ENCODE measurements at places on chromosomes 3 and 15. TPM values are rescaled to one million over a fixed set of nuclear protein-coding genes. Genes with fewer than 3 reads are reported as not detected.

GRCh38 chr3:101091489-101091888 lies 98.3 kb upstream of the ABI3BP start:
- DNase-seq, result no peak

- DNase-seq, result peak; percentile 90
These were observed 40.9 kb downstream of the IRAK2 start for GRCh38 chr3:10205451-10206165.

DNA sequence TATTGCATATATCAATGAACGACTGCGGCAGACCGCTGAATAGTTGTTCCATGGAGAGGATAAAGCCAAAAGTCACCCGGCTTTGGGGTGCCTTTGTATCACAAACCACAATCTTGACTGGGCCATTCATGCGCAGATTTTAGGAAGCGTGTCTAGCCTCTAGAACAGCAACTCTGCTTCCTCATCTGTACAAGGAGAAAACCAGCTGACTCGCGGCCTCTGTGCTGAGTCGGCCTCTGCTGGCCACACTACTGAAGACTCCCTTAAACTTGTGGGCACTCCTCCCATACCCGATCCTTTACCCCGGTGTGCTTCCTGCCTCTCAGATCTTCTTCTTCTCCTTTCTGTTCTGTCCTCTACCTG lies 872 bp downstream of the DLEC1 start:
- DNase-seq, result peak; percentile 35

DNA sequence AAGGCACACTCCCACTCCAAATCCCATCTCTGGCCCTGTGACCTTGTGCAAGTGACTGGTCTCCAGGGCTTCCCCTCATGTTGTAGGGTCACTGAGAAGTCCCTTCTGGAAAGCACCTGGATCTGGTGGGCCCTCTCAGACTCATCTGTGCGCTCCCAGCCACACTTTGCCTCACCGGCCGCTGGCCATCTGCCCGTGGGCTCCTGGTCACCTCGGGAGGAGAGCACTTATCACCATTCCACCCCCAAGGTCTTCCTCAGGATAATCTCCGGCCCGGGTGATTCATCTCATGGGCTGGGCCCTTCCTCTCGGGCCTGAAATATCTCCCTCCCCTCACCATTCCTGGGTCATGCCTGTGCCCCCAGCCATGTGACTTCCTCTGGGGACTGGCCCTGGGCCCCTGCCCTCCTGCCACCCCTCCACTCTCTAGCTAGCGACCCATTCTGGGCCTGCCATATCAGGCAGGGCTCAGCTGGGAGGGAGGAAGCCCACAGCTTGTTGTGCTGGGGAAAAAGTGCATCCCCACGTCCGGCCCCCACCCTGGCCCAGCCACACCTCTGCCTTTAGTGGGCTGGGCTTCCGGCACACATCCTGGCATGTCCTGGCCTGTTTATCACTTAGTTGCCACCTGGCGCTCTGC lies 10.6 kb upstream of the WNT7A start:
- no peak for DNase-seq

- DNase-seq, result no peak
These were observed 16.3 kb downstream of the CX3CR1 start for GRCh38 chr3:39263576-39263975.

DNA sequence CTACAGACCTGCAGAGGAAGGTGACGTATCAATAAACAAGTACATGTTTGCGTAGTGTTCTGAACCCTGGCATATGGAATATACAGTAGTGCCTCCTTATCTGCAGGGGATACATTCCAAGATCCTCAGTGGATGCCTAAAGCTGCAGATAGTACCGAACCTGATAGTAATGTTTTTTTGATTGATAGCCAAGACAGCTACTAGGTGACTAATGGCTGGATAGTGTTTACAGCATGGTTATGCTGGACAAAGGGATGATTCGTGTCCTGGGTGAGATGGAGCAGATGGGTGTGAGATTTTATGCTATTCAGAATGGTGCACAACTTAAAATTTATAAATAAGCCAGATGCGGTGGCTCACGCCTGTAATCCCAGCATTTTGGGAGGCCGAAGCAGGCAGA lies 55.8 kb upstream of the IGF2BP2 start:
- DNase-seq, result no peak

- no peak for DNase-seq
These were observed at the start of gene HGD for GRCh38 chr3:120682095-120682681. Gene HGD, minus strand, starts transcription at chr3:120682239. Its CDS starts 128 bp downstream, at chr3:120682111.

- no peak for DNase-seq
These were observed 28.3 kb upstream of the ADCY5 start for GRCh38 chr3:123476967-123477750.

DNA sequence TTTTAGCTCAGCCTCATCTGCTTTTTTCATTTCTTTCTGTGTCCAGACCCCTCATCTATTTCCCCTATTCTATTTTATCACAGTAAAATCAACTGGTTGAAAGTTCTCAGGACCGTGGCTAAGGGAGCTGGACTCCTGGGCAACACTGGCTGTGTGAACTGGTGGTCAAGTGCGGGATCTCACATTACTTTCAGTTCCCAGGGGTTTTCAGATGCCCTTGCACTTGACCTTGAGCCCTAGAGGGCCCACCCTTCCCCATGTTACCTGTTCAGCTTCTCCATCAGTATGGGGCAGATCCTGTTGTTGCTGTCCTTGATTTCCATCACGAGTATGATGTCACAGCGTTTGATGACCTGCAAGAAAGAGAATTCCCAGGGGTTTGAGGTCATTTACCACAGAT lies 2.8 kb downstream of the DNASE1L3 start:
- DNase-seq, result no peak

- no peak for DNase-seq
These were observed 2.5 kb upstream of the DAZL start for GRCh38 chr3:16607718-16608117.

DNA sequence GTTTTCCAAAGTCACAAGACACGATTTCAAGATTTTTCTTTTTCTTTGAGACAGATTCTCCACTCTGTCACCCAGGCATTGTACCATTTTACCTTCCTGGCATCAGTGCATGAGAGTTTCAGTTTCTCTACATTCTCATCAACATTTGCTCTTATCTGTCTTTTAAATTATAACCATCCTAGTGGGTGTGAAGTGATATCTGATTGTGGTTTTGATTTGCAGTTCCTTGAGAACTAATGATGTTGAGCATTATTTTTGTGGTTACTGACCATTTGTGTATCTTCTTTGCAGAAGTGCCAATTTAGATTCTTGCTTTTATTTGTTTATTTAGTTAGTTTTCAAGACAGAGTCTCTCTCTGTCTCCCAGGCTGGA lies 41.2 kb downstream of the ADIPOQ start:
- no peak for DNase-seq

DNA sequence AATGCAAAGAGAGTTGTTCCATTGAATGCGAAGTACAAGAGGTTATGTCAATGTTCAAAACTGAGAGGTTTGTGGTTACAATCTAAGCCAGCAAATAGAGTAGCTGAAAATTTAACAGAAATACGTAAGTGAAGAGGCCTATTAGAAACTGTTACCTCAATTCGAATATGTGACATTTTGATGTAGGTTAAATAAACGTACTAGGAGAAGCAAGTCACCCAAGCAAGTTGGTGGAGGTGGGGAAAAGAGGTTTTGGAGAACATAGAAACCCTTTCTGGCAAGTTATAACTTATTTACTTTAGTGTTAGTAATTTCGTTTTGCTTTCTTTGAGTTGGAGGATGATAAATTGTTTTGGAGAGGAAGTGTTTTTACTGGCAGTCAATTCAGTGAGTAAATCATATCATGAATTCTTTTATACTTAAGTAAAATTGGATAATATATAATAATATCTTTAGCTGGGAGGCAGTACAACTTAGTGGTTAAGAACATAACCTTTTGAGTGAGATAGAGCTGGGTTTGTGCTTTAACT lies 91.2 kb upstream of the NAALADL2 start:
- no peak for DNase-seq

GRCh38 chr15:29888646-29889045 lies 66.4 kb upstream of the TJP1 start:
- DNase-seq, result no peak

GRCh38 chr15:57028176-57028575 lies 109.7 kb downstream of the TCF12 start:
- DNase-seq, result no peak

GRCh38 chr3:156814295-156814694 lies 11.9 kb upstream of the LEKR1 start:
- no peak for DNase-seq

DNA sequence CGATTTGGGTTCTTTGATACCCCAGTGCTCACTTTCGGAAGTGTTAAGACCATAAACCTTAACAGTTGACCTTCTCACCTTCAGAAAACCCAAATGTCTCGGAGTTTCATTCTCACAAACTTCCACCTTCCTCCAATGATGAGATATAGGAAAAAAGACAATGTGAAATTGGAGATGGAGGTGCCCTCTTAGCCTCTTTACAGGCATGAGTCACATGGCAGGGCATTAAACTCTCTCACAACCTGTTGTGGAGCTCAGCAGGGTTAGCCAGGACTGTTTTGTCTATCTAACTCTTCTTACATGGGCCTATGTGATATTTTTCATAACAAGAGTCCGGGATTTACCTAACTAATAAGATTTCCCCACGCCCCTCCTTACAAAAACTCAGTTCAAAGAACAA lies 10.7 kb downstream of the AGTR1 start:
- no peak for DNase-seq

- DNase-seq, result no peak
These were observed 182.2 kb downstream of the ABHD5 start for GRCh38 chr3:43872901-43873300.

DNA sequence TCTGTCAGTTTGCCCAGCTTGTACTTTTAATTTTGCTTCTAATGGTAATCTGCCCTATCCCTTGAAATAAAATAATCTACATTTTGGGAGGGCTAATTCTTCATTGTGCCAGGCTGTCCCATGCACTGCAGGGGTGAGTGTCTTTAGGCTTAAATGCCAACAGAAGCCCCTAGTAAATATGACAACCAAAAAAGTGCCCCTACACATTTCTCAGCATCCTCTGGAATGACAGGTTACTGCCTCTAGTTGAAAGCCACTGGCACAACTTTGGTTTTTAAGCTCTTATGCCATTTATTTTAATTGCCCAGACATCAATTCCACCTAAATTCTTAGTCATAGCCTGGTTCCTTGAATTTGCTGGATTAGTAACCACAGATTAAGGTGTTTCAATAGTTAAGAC lies 3.4 kb downstream of the EPM2AIP1 start:
- no peak for DNase-seq

- no peak for DNase-seq
These were observed 43.6 kb downstream of the WHAMM start for GRCh38 chr15:82852941-82853561.

- DNase-seq, result no peak
These were observed 58.2 kb upstream of the TP63 start for GRCh38 chr3:189573004-189573403.

GRCh38 chr15:73955861-73956742 lies 29.8 kb downstream of the LOXL1 start:
- DNase-seq, result no peak

- no peak for DNase-seq
These were observed 401.4 kb downstream of the ROBO1 start for GRCh38 chr3:79366414-79366813.

GRCh38 chr3:50381383-50381782 lies 22.1 kb upstream of the TMEM115 start:
- no peak for DNase-seq

GRCh38 chr3:169041677-169042171 lies 621.8 kb downstream of the MECOM start:
- DNase-seq, result no peak

DNA sequence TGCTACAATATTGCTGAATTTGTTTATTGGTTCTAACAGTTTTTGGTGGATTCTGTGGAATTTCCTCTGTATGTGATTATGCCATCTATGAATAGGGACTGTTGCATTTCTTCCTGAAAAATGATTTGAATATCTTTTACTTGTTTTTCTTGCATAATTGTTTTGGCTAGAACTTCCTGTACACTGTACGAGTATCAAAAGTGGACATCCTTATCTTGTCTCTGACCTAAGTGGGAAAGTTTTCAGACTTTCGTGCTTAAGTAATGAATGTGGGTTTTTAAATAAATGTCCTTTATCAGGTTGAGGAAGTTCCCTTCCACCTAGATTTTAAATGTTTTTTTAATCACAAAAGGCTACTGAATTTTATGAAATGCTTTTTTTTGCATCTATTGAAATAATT lies 203.8 kb upstream of the ATP10A start:
- no peak for DNase-seq

DNA sequence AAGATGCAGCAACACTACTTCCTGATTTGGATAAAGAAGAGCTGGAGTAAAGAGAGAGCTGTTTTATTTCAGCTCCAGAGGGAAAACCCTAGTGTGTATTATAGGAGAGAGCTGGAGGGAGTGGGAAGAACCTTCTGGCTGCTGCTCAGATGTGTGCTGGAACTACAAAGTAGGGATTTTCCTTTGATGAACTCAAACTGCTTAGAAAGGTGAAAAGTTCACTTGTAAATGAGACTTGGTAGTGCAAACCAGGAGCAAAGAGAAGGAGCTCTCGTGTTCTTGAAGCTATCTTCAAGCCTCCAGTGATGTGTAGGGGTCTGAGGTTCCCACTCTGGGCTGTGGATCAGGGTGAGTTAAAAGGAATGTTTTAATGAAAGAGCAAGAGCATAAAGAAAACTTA lies 110.4 kb downstream of the EDEM1 start:
- DNase-seq, result no peak

GRCh38 chr3:177529716-177530335 lies 332.5 kb upstream of the TBL1XR1 start:
- DNase-seq, result no peak

DNA sequence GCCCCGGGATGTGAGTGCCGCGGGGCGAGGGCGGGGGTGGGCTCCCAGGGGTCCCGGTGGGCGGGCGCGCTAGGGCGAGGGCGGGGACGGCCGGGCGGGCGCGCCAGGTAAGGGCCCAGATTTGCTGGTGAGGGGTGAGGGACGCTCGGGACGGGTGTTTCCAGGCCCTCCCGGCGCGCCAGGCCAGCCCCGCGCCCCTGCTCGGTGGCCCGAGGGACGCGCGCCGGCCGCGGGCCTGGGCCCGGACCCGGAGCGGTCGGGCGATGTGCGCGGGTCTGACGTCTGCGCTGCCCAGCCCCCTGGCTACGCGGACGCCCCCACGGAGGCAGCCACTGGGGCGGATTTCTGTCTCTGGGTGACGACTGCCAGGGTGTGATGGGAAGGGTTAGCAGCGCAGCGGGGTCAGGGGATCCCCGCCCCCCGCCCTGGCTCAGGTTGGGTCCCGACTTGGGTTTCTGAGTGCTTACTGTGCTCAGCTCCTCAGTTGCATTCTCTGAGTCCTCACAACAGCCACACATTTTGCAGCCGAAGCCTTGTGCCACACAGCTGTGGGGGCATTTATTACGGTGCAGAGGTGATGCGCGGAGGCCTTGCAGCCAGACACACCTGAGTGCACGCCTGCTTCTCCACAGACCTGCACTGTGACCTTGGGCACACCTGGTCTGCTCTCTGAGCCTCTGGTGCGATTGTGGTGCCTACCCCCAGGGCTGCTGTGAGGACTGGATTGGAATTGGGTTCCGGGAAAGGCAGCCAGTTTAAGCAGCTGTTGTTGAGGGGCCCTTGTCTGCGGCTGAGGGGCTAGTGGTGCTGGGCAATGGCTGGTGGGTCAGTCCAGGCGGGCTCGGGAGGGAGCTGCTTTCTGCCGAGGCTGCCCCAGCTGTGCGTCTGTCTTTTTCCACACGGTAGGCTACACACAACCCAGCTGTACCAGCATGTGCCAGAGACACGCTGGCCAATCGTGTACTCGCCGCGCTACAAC lies 523 bp downstream of the HDAC11 start:
- no peak for DNase-seq

GRCh38 chr3:78737988-78738387 lies 1029.8 kb downstream of the ROBO1 start:
- DNase-seq, result no peak

PRTG gene
- 2.0 TPM for total RNA-seq

PRSS50 gene
- not detected for total RNA-seq

LRTM1 gene
- total RNA-seq, result not detected

KIF15 gene
- 0.47 TPM for total RNA-seq

TM4SF18 gene
- total RNA-seq, result 7.4 TPM

MLF1 gene
- total RNA-seq, result 18.7 TPM

HYAL3 gene
- 1.2 TPM for total RNA-seq

FBXW12 gene
- not detected for total RNA-seq

Measured in gastrocnemius medialis (tissue), 4 donors.